ENCODE measurements at places on chromosomes 6 and 20.

GRCh38 chr6:66210964-66211363 is 503.9 kb upstream of the EYS start:
- no peak for DNase-seq

DNA sequence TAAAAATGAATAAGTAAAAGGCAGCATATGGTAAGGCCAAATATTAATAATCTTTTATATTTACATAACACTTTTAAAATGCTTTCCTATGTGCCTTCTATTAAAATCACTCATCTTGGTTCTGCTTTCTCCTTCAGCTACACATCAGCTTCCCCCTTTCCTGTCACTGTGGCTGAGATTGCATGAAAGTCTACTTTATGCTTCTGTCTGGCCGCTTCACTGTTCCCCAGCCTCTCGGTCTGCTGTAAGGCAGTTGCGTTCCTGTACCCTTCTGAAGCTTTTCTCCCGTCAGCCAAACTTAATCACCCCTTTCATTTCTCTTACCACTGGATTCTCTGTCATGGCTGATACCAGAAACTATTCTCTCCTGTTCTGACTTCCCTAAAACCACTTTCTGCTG is 34.6 kb downstream of the SOX4 start:
- no peak for DNase-seq

GRCh38 chr20:10093087-10093591 is 58.4 kb downstream of the ANKEF1 start:
- DNase-seq, result no peak

GRCh38 chr6:168096271-168096764 is 17.3 kb upstream of the FRMD1 start:
- no peak for DNase-seq

- no peak for DNase-seq
These were observed 237.2 kb downstream of the CDKAL1 start for GRCh38 chr6:20771409-20771808.

DNA sequence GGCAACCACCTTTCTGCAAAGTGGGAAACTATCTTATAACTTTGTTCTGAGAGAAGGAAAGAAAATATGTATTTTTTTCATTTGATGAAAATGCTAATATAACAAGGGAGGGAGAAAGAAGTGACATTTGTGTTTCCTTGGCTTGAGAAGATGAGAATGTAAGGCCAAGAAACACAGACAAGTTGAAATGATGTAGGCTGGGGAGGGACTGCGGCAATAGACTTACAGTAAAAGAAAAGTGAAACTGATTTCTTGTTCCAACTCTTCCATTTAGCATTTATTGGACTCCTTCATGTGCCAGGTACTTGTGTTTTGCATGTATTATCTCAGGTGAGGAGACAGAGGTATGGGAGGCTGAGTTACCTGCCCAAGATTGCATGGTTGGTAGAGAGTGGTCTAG is 130.9 kb downstream of the CARMIL1 start:
- DNase-seq, result no peak

GRCh38 chr20:11084508-11084907 is 410.7 kb upstream of the JAG1 start:
- DNase-seq, result no peak

GRCh38 chr20:40689100-40689942 is at the start of gene MAFB:
MAFB (minus strand) TSS chr20:40689236; CDS start chr20:40688850, 386 bp downstream.
- DNase-seq, result no peak

GRCh38 chr6:10532392-10532791 is 11.2 kb downstream of the GCNT2 start:
- no peak for DNase-seq

DNA sequence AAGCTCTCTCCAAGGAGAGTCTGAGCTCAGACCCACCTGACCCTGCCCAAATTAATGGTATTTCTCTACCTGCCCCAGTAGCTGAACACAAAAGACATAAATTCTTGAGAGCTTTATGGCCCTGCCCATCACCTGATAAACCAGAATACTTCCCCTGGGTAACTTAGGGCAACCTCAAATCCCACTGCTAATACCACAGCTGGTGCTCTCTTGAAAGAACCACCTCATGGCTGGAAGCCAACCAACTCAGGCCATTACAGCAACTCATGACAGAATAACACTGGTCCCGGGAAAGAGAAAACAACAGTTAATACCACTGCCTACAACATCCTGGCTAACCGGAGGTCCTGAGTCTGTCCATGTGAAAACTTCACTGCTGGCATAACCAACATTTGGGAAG is 328.6 kb downstream of the NKAIN2 start:
- DNase-seq, result no peak

GRCh38 chr6:129281168-129281796 is 398.3 kb downstream of the LAMA2 start:
- DNase-seq, result no peak

DNA sequence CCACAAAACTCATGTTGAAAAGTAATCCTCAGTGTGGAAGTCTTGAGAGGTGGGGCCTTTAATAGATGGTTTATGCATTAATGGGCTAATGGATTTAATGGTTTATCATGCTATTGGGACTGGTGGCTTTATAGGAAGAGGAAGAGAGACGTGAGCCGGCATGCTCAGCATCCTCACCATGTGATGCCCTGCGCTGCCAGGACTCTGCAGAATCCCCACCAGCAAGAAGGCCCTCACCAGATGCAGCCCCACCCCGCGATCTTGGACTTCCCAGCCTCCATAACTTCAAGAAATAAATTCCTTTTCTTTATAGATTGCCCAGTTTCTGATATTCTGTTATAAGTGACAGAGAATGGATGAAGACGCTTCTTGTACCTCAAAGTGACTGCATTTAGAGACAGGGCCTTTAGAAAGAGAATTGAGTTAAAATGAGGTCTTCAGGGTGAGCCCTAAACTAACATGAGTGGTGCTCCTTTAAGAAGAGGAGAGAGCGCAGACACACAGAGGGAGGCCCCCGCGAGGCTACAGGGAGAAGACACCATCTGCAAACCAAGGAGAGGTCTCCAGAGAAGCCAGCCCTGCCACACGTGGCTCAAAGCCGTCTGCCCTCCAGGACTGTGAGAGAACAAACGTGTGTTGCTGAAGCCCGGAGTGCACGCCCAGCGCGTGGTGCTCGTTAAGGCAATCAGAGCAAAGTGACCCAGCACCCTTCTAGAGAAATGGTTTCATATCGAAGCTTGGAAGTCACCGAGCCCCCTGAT is 56.9 kb downstream of the IRF4 start:
- no peak for DNase-seq

DNA sequence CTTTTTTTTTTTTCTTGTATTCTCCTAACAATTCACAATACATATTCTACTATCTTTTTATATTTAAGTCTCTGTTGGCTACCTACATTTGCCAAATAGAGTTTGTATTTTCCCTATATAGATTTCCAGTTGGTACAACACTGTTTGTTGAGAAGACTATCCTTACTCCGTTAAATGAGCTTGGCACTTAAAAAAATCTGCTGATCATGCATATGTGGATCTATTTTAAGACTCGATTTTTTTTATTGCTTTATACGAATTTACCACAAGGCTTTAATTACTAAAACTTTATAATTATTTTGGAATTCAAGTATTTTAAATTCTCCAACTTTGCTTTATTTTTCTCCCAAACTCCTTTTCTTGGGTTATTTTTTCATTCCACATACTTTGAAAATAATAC is 855.6 kb downstream of the C6orf118 start:
- no peak for DNase-seq

- no peak for DNase-seq
These were observed 57.7 kb downstream of the FAM229B start for GRCh38 chr6:112145080-112145573.

DNA sequence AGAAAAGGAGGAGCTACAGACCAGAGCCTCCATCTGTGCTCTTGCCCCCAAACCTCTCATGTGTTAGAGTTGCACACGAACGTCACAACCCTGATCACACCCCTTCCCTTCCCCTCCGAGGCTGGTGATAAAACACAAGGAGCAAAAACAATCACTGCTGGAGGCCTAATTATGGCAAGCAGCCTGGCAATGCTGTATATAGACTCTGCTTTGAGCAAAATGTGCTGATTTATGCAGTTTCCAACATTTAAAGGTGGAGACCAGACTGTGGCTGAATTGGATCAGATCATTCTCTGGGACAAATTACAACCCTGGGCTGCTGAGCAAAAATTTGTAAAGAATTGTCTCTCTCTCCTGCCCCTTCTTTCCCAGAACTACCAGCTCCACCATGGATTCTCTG is 64.6 kb upstream of the SRSF6 start:
- DNase-seq, result no peak

DNA sequence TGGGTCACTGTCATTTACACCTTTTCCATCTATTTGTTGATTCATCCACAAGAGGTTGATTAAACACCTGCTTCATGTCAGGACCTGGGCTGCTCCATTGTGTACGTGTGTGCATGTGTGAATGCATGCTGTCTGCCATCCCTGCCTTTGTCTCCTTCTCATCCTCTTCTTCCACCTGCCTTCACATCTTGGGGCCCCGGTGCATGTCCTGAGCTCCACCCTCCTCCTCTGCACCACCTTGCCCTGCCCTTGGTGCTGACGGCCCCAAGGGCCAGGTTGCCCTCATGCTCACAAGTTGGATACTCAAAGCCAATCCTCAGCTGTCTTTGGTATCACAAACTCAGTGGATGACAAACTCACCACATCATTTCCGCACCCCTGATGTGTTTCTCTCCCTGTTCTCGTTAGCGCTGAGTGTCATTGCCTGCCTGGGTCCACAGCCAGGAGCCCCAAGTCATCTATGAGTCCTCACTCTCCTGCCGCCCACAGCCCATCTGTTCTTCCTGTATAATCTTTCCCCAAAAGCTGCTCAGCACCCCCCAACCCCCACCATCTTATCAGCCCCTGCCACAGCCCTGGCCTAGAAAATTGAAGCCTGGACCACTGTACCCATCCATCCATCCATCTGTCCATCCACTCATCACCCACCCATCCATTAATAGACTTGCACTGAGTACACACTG is 85.0 kb downstream of the SRC start:
- DNase-seq, result no peak

DNA sequence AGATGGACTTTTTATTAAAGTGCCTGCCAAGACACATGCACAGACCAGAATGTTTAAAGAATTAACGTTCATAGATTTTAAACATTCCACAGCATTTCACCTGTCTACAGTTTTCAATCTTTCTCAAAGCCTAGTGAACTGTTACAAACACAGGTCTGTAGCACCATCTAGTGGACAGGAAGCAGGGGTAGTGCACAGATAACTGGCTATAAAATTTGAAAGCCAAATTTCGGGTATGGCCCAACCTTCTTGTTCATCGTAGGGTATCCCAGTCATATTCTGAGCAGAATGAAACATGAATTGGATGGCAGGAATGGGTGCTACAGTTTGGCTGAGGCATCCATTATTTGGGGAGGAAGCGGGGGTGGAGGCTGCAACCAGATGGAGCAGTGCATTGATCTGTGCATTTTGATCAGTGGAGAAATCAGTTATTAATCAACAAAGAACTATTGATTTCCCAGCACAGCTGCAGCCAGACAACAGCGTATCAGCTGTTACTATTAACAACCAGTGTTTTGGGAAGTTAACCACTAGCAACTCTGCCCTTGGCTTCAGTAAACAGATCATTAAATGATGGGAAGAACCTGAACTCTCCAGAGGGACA is 56.1 kb upstream of the B3GAT2 start:
- no peak for DNase-seq

- DNase-seq, result no peak
These were observed 79.1 kb downstream of the RIMS1 start for GRCh38 chr6:71965404-71965803.

DNA sequence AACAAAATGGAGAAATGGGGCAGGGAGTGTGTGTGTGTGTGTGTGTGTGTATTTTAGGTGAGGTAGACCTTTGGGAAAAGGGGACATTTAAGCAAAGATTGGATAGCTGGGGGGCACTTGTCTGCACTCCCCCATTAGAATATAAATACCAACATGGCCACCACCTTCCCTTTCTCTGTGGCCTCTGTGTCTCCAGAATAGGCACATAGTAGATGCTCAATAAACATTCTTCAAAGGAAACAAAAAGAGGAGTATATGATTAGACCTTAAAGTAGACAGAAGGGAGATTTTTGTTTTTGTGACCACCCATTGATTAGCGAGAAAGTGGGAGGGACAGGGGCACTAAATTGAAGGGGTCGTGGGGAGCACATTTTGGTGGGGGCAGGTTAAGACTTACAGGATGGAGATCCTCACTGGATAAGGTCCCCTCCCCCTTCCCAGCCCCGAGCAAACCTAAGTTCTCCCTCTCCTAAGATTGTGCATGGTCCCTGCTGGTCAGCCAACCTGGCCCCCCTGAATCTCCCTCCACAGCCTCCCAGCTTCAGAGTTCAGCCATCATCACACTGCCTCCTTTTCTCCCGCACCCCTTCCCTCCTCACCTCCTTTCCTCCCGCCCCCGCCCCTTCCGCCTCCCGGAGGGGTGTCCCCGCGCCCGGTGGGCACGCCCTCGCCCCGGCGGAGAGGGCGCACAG is 514 bp upstream of the TSHZ2 start:
- no peak for DNase-seq

DNA sequence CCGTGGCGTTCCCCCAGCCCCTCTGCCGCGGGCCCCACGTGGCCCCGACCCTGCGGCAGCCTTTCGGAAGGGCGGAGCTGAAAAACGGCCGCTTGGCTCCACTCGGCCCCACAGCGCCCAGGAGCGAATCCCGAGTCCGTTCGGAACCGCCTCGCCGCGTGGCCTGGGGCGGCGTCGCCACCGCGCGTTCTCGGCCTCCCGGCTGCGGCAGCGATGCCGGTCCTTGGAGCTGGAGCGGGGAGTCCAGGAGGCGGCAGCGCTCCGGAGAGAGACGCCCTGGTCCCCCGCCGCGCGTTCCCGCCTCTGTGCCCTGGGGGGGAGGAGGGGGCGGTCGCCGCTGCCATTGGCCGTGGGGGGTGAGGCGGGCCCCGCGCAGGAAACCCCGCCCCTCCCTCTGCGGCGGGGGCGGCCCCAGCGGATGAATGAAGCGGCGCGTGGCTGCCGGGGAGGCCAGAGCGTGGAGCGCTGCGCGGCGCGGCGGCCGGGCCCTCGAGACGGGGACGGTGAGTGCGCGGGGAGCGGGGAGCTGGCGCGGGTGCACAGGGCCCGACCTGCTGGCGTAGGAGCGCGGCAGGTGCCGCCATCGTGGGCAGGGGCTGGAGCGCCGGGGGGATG is at the start of gene SLCO4A1:
SLCO4A1 (plus strand) TSS at position 453 of the 615 bp plus-strand sequence. CDS start 13,952 bp downstream, outside the sequence.
- peak; percentile 79 for DNase-seq

DNA sequence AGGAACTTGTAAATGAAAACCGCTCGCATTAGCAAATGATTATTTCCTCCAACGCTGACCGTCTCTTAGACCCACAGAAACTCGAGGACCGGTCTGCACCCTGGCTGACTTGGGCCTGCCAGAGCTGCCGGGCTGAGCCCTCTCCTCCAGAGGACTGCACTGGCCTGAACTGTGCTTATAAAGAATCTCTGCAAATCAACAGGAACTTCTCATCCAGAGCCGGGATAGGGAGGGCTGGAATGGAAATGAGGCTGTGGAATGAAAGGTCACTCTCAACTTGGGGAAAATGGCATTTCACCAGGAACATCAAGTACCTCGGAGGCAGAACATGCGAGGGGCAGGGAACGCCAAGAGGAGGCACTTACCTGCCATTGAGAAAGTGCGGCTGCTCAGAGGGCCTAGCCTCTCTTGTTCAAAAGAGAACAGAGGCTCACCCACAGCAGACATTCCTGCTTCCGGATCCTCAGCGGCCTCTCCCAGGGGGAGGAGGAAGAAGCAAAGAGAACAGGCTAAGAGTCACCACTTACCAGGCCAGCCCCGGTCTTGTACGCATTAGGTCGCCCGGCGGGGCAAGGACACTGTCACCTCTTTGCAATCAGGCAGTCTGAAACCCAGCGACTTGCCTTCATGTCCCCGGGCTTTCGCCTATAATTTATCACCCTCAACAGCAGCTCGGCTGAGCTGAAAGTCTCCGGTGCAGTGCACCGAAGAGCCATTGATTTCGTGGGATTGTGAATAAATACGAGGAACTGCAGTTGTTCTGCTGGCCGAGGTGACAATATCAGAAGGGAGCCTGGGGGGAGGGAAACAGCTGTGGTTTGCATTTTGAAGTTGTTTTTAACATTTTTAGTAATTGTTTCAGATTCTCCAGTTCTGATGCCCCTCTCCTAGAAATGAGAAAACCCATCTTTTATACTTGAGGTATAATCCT is 37.6 kb downstream of the ZMYND8 start:
- no peak for DNase-seq
